ENCODE measurements at places on chromosomes 4 and X.

DNA sequence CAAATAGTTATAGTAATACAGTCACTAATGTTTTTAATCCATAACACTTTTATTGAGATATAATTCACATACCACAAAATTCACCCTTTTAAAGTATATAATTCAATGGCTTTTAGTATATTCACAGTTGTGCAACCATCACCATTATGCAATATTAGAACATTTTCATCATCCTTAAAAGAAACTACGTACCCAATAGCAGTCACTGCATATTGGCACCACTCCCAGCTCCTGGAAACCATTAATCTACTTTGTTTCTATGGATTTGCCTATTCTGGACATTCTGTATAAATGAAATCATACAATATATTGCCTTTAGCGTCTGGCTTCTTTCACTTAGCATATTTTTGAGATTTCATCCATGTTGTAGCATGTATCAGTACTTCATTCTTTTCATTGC is 99.3 kb downstream of the AMMECR1 start:
- DNase-seq, result no peak

DNA sequence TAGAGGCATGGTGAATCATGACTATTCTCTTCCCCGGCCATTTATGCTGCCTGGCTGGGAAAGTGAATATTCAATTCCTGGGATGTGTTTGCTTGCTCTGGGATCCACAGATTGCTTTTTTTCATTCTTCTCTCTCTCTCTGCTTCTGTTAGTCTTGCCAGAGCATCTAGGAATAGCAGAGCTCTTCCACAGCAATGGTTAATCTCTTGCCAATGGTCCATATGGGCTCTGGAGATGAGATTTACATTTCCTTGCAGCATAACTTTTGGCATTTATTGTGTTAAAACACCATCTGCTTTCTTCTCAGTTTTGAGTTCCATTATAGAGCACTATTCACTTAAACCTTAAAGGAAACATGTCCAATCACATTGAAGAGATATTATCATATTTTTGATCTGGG is 59.2 kb upstream of the GUCY1A1 start:
- DNase-seq, result no peak

DNA sequence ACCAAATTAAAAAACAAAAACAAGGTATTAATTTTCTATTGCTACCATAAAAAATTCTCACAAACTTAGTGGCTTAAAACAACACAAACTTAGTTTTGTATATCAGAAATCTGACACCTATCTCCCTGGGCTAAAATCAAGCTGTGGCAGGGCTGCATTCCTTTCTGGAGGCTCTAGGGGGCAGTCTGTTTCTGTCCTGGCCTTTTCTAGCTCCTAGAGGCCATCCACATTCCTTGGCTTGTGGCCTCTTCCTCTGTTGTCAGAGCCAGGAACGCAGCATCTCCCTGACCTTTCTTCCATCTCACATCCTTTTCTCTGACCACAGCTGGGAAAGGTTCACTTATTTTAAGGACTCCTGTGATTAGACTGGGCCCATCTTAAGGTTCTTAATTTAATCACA is 38.9 kb upstream of the TLR2 start:
- DNase-seq, result no peak

- no peak for DNase-seq
Measured at GRCh38 chr4:28702571-28702970, 1841.9 kb downstream of the STIM2 start.

DNA sequence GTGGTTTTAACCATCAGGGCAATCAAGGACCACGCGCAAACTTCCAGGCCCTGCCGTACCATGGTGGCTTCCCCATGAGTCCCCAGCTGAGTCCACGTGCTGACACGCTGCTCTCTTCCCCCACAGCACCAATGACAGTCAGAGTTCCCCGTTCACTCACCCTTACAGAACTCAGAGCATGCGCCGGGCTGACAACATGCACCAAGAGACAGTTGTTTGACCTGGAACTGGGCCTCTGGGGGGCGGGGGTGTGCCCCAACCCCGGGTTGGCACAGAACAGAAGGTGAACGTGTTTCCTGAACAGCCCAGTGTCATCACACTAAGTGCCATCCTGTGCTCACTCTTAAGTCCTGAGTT is 29.4 kb downstream of the IRF2 start:
- no peak for DNase-seq

DNA sequence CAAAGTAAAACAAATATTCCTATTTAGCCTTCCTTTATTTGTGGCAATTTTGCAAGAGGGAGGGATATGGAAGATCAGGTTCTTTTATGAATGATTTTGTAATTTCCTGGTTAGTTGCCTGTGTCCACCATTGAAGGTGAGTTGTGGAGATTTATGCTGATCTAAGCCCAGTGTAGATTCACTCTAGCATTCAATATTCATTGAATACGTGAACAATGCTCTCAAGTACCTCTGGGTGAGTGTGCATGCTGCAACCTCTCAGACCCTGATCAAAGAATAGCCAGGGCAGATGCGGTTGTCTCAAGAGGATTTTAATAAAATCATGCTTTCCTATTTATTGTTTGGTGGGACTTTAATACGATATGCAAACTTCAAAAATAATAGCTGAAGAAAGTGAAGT is 628.4 kb downstream of the SPRY1 start:
- no peak for DNase-seq

DNA sequence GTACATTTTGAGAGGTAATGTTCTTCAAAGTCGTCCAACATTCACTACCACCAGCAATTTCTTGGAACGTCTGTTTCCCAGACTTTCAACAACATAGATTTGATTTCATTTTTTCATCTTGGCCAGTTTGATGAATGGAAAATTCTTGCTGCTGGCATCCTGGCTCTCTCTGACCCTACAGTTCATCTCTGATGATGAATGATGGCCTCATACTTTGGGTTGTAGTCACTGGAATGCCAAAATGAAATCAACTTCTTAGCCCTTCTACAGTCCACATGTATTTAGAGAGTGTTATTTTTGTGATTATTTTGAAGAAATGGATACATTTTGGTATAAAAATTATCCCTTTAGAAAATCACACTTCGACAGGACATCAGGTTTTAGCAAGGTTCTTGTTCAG is 8.8 kb downstream of the CHST7 start:
- no peak for DNase-seq

- DNase-seq, result no peak
Measured at GRCh38 chrX:119391279-119391678, 7.9 kb upstream of the SLC25A43 start.

DNA sequence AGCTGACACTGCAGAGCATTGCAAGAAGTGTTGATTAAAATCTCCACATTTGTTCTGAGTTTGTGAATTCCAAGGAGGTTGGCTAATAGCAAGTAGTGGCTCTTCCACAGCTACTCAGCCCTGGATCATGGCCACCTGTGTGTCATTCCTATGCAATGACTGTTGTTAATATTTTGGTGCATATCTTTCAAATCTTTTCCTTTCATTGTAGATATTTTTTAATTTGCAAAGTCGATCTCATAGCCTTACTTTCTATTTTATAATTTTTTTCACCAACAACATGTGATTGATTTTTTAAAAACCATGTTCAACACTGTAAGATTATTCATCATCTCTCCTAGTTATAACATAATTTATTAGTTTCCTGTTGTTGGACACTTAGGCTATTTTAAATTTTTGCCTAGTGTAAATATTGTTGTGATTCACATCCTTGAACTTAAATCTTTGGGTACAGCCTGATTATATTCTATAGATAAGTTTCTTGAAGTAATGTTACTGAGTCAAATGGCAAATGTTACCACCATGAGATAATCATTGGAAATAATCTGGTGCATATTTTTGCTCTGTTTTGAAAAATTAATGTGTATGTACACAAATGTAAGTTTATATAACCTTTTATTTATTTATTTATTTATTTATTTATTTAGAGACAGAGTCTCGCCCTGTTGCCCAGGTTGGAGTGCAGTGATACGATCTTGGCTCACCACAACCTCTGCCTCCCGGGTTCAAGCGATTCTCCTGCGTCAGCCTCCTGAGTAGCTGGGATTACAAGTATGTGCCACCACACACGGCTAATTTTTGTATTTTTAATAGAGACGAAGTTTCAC is 17.1 kb upstream of the ARHGAP10 start:
- no peak for DNase-seq

DNA sequence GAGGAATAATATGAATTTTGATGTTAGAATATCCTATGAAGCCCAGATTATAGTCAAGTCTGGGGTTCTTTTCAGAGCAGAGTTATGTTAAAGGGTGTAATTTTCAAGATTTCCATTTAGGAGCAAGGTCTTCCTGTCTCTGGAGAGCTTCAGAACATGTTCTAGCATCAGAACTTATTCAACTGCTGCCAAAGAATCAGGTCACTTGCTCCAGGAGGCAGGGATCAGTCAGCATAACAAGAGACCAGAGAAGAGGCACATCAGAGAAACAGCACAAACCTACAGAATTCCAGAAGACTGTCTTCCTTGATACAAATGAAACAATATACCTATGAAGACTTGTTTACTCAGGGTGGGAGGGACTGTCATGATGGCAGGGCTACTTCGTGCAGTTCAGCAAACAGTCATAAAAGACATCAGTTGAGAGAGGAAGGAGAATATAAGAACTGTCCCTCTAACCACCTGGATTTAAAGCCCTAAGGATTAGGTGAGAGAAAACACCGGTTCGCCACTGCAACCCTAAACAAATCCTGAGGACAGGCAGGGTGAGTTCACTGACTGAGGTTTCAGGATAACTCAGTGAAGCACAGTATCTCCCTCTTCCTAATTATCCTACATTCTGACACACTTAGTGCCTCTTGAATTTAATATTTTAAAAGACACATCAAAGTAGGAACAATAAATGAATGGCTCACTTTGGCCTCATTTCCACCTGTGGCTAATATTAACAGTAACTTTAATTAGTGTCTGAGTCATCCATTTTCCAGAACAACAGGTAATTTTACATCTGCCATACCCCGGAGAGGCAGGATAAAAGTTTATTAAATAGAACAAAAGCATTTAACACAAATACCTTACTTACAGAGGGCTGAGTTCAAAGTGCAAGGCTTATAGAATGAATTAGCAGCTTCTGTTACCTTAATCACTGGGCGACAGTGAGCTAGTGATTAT is 93.0 kb downstream of the HDAC8 start:
- no peak for DNase-seq

- DNase-seq, result no peak
Measured at GRCh38 chr4:80989921-80990544, 40.5 kb upstream of the BMP3 start.

GRCh38 chrX:119802546-119802945 is 11.1 kb upstream of the RPL39 start:
- DNase-seq, result no peak

DNA sequence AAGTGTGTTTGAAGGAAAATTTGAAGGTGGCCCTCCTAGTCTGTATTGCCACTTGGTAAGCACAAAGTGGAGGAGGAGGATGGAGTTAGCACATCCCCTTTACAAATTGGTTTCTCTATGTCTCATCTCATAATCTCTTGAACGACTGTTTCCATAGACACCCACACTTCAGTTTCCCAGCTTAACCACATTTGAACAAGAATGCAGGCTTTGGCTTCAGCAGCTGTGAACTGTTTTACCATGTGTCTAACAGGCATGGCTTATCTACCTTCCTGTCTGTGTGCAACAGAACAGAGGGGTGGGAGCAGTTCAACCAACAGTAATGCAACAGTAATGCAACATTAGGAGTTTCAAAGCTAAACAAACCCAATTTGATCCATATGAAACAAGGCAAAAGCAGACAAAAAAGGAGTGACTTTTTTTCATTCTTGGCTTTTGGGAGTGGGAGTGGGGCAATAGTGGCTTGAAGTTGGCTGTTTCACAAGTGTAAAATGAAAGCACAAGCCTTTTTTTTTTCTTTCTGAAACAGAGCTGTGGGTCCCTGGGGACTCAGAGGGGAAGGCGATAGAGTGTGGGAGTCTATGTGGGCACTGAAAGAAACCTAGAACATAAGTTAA is 108.0 kb downstream of the ITM2A start:
- no peak for DNase-seq

- no peak for DNase-seq
Measured at GRCh38 chrX:646796-647195, 16.2 kb downstream of the SHOX start.

DNA sequence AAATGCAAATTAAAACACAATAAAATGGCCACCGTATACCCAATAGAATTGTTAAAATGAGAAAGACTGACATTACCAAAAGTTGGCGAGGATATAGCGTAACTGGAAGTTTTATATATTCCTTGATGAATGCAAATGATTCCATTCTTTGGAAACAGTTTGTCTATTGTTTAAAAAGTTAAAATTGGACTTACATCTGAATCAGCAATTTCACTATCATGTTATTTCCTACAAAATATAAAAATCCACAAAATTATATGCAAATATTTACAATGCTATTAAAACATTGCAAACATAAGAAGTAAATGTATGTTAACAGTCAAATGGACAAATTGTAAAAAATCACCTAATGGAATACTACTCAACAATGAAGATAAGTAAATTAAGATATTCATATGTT is 852.2 kb upstream of the NDST4 start:
- DNase-seq, result no peak

DNA sequence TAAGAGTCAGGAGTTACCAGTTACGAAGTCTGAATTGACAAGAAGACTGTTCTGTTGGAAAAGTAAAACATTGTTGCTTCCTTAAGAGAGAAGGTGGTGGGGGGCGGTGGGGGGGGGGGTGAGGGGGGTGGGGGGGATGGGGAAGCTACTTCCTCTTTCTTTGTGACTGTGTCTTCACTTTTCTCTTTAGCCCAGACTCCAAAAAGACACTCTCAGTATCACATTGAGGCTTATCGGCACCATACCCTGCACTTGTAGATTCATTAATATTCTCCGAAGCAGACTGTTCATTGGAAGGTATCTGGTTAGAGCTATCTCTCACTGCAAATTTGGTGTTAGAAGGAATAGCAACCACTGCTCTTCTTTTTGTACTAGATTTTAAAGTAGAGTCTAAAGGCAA is 94.5 kb upstream of the IL13RA1 start:
- DNase-seq, result no peak

- no peak for DNase-seq
Measured at GRCh38 chr4:120085705-120086104, 19.1 kb upstream of the MAD2L1 start.

- DNase-seq, result no peak
Measured at GRCh38 chrX:70301716-70302115, 11.8 kb downstream of the KIF4A start.
